ENCODE measurements at places on chromosomes 13 and 19.

DNA sequence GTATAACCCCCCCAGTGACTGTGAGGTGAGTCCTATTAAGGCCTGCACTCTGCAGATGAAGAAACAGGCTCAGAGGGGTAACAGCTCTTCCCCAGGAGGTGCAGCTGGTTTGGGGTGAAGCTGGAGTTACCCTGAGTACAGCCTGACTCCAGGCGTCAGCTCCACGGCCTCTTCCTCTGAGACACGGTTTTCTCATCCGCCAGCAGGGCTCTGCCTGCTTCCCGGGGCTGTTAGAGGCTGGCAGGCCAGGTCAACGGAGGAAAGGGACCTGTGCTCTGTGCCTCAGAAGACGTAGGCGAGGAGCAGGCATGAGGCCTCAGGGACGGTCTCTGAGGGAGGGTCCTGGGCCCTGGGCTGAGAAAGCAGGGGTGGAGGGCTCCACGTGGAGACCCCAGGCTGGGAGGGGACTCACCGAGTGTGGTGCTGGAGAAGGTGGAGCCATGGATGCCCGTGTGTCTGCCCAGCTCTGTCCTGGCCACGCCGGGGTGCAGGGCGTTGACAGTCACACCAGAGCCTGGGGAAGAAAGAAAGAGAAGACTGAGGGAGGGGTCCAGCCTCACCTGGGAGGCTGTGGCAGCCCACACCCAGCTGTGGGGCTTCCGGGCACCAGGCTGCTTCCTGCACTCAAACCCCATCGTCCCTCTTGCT is 9.0 kb upstream of the GP6 start:
- DNase-seq: no peak

DNA sequence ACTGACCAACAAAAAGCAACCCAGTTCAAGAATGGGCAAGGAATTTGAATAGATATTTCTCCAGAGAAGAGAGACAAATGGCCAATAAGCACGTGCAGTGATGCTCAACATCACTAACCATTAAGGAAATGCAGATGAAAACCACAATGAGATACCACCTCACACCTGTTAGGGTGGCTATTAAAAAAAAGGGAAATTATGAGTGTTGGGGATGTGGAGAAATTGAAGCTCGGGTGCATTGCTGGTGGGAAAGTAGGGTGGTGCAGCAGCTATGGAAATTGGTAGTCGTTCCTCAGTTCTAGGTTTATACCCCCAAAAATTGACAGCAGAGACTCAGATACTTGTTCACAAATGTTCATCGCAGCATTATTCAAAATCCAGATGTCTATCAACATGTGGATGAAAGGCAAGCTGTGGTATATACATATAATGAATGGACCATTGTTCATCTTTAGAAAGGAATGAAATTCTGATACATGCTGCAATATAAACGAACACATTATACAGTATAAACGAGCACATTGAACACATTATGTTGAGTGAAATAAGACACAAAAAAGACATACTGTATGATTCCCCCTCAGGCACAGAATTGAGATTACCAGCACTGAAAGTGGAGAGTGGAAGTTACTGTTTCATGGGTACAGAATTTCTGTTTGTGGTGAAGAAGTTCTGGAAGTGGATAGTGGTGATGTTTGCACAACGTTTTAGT is 927 bp downstream of the CHAMP1 start:
- no peak for DNase-seq

- no peak for DNase-seq
Measured at GRCh38 chr19:41500443-41500842, 57.5 kb downstream of the ERICH4 start.

DNA sequence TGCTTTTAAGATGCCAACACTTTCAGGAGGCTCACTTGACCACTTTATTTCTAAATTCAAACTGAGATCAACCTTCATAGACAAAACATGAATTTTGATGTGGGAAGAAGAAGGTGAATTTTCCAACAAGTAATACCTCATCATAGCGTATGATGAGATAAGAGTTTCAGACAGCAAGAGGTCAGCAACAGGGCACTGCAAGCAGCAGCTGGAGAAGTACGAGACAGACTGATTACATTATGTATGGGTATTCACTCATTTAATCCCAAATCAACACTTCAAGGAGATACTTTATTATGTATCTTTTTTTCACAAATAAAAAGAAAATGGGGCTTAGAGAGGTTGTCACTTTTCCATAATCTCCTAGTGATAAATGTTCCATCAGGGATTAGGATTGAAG is 389.8 kb downstream of the TBC1D4 start:
- no peak for DNase-seq

GRCh38 chr19:19341026-19341425 is 20.4 kb downstream of the MAU2 start:
- DNase-seq: no peak

DNA sequence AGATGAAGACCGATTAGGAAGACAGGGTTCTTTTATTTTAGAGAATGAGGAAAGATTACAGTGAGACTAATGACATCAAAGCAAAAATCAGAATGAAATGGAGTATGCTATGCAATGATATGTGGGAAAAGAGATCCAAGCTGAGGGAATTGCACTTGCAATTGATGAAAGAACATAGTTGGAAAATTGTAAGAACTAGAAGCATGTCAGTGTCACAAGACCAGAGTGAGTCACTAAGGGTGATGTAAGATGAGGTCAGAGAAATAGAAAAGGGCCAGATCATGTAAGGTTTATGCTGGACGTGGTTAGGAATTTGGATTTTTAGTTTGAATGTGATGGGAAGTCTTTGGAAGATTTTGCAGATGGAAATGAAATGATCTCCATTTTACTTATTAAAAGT is 1937.3 kb downstream of the OLFM4 start:
- DNase-seq: no peak

- DNase-seq: no peak
Measured at GRCh38 chr13:29284726-29285125, 310.8 kb downstream of the SLC7A1 start.

GRCh38 chr13:36769126-36769525 is 49.9 kb upstream of the RFXAP start:
- no peak for DNase-seq

- no peak for DNase-seq
Measured at GRCh38 chr19:41577144-41577830, 1.3 kb downstream of the CEACAM21 start.

GRCh38 chr19:58558066-58558622 is at the start of gene UBE2M:
TSS of gene UBE2M (minus strand) at chr19:58558611. CDS start at chr19:58558381, 230 bp downstream.
- no peak for DNase-seq

GRCh38 chr19:48186541-48186991 is 16.1 kb downstream of the ZSWIM9 start:
- no peak for DNase-seq

- DNase-seq: no peak
Measured at GRCh38 chr13:35947315-35947714, 183.9 kb downstream of the DCLK1 start.

DNA sequence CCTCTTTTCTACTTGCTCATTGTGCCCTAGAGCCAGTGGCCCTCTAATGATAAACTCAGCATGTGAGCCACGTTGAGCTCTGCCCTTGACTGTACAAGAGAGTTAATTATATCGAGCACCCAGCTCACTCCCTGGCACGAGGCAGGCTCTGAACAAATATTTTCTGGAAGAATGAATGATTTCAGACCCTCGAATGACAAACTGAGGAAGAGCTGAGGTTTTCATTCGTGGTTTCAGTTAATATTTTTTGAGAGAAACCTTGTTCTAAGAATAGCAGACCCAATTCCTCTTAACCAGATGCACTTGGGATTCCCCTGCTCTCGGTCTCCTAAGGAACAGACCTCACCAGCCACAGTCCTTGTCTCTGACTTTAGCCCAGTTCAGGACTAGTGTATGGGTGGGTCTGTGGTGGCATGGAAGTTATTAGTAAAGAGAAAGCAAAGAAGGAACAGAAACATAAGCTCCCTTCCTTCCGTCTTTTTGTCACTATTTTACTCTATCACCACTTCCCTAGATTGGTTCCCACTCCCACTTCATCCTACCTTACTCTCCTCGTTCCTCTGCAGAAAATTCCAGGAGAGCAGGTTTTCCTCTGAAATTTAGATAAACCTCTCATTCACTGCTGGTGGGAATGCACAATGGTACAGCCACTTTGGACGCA is 22.1 kb upstream of the WDFY2 start:
- DNase-seq: no peak

DNA sequence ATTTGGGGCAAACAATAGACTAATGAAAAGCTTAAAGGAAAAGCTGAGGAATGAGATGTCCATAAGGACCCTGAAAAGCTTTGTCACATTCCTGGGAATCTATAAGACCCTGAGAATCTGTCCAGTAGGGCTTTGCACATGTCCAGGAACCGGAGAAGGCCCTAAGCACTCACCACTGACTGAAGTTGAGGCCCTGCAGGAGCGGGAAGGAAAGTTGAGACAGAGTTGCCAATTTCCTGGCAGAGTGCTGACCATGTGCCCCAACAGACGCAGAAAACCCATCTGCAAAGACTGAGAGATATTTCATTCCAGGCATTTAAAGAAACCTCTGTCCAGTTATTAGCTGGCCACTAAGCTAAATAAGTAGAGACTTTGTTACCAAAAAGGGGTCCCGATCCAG is 890.5 kb downstream of the UQCRFS1 start:
- no peak for DNase-seq

DNA sequence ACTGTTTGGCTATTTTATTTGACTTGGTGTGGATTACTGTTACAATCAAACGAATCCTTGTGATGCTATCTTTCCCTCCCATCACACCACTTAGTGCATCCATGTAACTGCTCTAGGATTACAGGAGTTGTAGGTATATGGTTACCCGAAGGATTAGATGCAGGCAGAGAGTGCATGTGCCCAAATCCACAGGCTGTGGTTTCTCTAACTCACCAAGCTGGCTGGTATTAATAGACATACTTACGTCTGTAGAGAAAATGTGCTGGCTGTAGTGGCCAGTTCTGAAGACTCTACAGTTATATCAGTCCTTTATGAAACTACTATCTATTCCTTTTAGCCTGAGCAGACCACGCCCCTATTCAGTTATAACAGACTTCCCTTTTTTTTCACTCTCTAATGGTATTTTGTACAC is 1.1 kb upstream of the HMGB1 start:
- DNase-seq: no peak

Measured in fibroblast of upper back skin (primary cell).